ENCODE measurements at places on chromosomes 5 and 9.

GRCh38 chr9:126783949-126784348, 20.9 kb upstream of the ZBTB43 start:
- no peak for DNase-seq

DNA sequence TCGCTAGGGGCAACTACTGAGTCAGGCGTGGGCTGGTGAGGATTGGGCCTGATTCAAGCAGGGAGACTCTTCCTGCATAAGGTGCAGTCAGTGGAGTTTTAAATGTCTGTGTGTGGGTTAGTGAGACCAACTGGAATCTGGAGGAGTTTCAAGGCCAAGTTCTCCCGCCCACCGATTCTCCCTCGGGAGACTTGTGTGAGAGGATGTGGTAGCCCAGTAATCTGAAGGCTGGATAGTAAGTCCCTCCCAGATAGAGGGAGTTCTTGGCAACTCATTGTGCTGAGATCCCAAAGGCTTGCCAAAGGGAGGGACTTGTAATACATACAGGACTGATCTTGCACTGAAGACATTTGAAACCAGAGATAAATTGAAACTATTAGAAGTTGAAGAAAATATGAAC, 51.8 kb downstream of the WDR36 start:
- DNase-seq = no peak

DNA sequence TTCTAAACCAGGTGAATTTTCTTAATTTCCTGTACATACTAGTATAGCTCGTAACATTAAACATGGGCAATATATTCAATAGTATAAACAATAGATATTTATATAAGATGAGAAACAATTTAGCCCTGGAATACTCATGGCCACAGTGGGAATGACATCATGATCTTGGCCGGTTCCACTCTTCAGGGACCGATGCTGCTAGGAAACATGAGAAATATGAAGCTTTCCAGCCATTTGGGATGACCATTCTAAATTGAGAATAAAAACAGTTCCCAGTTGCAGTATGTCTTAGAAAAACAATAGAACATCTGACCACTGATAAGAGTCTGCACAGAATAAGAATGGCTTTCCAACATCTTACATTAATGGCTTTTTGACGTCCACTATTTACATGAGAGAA, 33.3 kb upstream of the SLCO6A1 start:
- no peak for DNase-seq

DNA sequence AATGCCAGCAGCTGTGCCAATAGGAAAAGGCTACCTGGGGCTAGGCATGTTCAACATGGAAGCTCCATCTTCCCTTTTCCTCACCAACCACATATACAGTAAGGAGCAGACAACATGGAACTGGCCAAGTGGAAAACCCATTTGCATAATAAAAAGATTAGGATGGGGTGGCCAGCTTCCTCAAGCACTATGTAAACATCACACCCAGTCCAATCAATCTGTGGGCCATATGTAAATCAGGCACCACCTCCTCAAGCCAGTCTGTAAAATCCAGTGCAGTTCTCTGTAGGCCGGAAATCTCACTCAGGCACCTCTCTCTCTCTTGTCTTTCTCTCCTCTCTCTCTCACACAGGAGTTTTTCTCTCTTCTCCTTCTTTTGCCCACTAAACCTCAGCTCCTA, 360.2 kb upstream of the GRIA1 start:
- DNase-seq = no peak

DNA sequence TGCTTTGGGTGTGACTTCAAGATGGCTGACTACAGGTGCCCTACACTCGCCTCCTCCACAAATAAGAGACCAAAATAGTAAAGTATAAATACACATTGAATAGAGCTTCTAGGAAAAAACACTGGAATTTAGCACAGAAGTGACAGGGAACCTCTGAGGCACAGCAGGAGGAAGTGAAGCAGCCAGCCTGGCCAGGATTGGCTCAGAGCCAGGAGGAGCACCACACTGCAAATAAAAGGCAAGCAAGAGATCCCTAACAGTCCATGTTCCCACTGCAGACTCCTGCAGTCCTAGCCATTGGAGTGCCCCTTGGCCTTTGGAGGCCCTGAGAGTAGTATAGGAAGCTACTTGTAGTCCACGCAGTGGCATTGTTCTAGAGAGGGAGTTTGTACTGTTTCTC, 186.7 kb upstream of the TLX3 start:
- no peak for DNase-seq

DNA sequence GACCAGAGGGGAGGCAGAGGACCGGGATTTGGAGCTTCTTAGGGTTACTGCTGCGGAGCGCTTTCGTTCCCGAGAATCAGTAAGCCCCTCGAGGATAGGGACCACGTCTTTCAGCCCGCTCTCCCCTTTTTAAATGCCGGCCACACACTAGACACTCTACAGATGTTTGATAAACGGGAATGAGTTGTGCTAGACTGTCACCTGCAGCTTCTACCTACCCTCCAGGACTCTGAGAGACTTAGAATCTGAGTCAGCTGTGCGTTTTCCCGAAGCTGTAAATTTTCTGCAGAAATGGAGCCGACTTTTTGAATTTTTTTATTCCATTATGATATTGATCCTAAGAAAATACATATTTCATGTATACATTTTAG, 670 bp downstream of the CCDC171 start:
- DNase-seq = no peak

DNA sequence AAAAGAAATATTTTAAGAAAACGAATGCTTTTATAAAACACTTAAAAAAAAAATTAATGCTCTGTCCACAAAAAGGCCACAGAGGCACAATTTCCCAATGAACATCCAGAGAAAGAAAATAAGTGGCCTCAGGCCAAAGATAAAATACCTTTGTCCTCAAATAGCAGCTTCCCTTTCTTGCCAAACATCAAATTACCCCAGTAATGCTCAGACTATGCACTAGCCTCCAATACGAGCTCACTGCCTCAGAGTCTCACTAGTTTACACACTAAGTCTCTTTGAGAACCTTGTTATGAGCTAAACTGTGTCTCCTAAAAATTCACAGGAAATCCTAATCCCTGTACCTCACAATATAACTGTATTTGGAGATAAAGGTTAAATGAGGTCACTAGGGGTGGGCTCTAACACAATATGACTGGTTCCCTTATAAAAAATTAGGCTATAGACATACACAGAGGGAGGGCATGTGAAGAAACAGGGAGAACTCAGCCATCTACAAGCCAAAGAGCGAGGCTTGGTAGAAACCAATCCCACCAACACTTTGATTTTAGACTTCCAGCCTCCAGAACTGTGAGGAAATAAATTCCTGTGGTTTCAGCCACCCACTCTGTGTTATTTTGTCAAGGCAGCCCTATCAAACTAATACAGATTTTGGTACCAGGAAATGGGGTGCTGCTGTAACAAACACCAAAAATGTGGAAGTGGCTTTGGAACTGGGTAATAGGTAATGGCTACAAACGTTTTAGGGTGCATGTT, 4.4 kb downstream of the MPDZ start:
- DNase-seq = no peak

- DNase-seq = no peak
Observed at GRCh38 chr5:168346417-168346816, 55.0 kb downstream of the WWC1 start.

GRCh38 chr9:89468281-89468960, 29.5 kb downstream of the SEMA4D start:
- DNase-seq = no peak

- no peak for DNase-seq
Observed at GRCh38 chr9:129455151-129455995, 165.5 kb downstream of the C9orf50 start.

- no peak for DNase-seq
Observed at GRCh38 chr9:34084562-34084961, 35.9 kb upstream of the UBAP2 start.

GRCh38 chr9:110919050-110919435, 119.2 kb downstream of the LPAR1 start:
- no peak for DNase-seq

GRCh38 chr5:71573591-71573990, 13.5 kb upstream of the MCCC2 start:
- DNase-seq = no peak

GRCh38 chr5:50730336-50730735, 63.9 kb downstream of the PARP8 start:
- DNase-seq = no peak

DNA sequence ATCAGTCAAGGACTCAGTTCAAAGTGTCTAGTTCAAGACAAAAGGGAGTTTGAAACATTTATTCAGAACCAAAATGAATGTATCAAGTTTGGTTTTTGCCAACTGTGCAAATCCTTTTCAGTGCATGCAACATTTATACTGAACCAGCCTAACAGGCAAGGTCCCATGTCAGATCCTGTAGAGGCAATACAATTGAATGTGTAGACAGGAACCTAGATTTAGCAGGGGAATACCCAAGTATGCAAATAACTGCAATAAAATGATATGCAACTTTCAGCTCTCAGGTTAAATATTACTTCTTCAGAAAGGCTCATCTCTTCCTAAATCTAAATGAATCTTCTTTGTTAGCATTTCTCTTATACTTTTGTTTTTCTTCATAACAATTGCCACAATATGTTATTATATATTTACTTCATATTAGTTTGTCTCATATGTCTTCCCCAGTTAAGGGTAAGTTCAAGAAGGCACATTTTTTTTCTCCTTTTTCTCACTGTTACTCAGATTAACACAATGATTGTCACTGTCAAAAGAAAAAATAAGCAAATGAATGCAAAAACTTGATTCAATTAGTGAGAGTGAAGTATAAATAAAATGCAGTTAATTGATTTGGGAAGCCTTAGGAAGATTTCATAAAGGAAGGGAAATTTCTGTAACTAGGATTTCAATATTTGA, 163.9 kb upstream of the RASA1 start:
- no peak for DNase-seq

GRCh38 chr5:142286111-142286510, 38.7 kb downstream of the SPRY4 start:
- DNase-seq = no peak

- DNase-seq = no peak
Observed at GRCh38 chr5:157026789-157027424, 32.0 kb downstream of the HAVCR1 start.

DNA sequence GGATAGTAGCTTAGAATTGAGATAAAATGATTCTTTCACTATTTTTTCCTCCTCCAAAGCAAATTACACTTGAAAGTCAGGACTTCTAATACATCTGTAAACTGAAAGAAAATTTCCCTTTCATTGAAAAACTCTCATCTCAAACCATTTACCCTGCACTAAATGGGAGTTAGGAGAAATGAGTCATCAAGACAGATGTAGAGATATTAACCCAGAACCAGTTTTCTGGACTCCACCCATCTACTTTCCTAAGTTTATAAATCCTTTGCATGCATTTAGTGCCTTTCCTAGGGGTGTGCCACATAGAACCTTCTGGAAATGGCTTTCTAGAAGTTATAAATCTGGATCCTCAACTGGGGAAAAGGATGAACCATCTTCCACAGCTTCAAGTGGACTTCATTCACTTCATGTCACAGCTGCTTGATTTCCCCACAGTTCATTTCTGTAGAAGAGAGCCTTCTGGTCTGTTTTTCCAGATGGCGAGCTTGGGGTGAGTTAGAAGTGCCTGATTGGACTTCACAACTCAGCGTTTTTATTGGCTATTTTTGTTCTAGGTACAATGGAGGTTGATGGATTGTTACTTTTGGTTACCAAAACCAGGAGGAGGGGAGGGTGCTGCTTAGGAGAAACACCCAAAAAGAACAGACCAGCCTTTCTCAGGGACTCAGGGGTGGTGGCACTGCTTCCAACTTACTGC, 72.5 kb upstream of the GPR151 start:
- no peak for DNase-seq

GRCh38 chr5:3354606-3355005, 241.0 kb upstream of the IRX1 start:
- no peak for DNase-seq

DNA sequence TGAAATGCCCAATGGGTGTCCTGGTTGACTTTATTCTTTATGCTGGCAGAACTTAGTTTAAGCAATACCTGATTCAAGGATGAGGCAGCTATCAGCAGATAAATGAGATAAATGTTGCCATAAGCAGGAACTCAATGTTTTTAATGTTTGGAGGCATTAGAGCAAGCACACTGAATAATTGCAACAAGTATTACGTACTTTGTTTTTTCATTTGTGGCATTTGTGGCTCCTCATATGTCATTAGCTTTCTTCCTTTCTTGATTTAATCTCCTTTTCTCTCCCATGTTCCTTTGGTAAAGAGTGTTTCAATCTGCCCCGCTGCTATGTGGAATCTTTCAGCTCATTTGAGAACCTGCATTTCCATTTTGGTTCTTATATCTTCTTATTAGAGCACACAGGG, 6.4 kb upstream of the NR3C1 start:
- DNase-seq = no peak

DNA sequence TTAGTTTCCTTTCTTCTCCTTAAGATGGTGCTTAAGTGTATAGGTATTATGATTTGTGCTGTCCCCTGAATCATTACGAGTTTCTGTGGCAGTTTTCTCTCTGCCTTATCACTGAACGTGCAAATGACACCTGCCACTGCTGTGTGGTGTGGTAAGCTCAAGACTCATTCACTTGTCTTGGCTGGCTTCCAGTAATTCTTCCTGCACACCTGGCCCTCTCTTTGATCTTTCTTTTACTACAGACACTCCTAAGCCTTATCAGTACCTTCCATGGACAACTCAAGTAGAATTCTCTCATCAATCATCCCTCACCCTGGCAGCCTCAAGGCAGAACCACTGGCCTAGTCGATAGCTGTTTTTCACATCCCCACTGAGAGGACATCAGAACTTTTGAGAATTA, 82.6 kb upstream of the ADAMTS19 start:
- DNase-seq = no peak

DNA sequence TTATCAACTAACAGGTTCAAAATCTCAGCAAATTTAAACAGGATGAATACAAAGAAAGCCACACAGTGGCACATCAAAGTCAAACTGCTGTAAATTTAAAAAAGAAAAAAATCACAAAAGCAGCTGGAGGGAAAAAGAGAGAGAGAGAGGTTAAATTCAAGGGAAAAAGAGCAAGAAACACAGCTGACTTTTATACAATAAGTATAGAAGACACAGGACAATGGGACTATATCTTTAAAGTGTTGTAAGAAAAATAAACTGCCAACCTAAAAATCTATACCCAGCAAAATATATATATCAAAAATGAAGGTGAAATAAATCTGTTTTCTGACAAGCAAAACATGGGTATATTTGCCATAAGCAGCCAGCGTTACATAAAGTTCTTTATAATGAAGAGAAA, 261.5 kb downstream of the TLE1 start:
- DNase-seq = no peak
